ENCODE measurements at places on chromosomes 4 and X. TPM values are rescaled to one million over a fixed set of nuclear protein-coding genes. Genes with fewer than 3 reads are reported as not detected.

DNA sequence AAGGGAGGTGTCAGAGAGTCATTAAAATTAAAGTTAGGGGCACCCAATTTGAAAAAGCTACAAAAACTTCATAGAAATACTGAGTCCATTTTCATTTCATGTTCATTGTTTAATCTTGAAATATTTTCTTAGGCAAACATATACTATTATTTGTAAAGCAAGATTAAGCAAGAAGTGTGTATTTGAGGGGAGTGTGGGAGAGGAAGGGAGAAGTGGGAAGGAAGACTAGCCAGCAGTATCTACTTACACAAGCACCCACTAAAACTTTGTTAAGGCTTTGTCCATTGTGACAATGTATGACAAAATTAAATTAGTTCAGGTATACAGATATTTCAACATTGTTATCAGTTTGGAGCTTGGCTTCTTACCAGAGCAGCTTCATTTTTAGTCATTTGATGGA, 222.9 kb downstream of the ARHGAP24 start:
- DNase-seq, result no peak

GRCh38 chr4:37383579-37384229, 139.2 kb downstream of the NWD2 start:
- DNase-seq, result no peak

LUZP4 gene
- not detected for polyA plus RNA-seq

NUP54 gene
- polyA plus RNA-seq, result 19.4 TPM

DNA sequence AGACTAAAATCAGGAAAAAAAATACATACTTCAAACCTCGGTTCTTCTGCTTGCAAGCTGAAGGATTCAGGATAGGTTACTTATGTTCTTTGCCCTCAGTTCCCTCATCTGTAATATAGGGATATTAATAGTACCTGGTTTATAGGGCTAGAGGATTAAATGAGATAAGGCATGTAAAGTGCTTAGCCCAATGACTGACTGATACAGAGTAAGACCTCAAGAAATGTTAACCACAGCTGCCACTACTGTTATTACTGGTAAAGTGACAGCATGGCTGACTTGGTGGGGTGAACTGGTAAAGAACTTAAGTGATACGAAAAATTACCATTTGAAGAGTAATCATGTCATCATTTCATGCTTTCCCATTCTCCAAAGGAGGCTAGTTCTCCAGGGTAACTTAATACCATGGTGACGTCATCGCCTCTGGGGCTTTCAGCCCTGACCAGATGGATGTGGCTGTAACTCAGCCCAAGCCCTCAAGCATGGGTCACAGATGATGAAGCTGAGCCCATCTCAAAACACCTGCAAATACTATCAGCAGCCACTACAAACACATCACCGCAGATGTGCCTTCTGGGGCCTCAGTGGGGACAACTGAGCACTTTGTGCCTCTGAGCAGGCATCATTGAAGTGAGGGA, 44.5 kb upstream of the SCML1 start:
- DNase-seq, result no peak

DNA sequence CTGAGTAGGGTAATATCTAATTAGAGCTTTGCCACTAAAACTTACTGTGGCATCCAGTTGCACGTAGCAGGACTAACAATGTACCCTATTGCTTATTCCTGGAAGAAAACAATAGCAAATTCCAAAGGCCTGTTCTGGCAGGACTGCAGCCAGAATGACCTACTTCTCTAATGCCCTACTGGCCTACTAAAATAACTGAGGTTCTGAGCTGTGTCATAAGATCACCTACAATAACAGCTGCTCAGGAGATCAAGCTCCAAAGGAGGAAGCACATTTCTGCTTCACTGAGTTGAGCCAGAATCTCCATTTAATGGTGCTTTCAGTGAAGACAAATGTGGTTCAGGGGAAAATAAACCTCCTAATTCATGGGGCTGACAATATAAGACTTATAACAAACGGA, 42.2 kb upstream of the CXCL8 start:
- DNase-seq, result no peak

DNA sequence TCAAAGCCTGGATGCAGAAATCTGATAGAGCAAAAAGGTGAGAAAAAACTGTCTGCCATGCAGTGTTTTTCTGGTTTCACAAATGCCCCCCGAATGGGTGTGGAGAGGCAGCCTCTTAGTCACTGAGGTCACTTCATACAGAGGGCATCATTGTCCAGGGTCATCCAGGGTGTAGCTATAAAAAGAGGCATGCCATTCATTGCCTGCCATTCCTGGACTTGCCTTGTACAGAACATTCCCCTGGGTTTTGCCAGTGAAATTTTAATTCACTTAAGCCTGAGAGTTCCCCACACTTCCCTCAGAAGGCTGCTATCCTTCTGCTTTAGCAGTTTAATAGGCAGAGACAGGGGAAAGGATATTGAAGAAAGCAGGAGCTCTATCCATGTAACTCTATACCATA, 230.3 kb downstream of the UNC5C start:
- no peak for DNase-seq

ERCC6L gene
- polyA plus RNA-seq, result 0.94 TPM

MAGEB17 gene
- not detected for polyA plus RNA-seq

SUPT20HL2 gene
- not detected for polyA plus RNA-seq

SETD7 gene
- polyA plus RNA-seq, result 24.2 TPM

DNA sequence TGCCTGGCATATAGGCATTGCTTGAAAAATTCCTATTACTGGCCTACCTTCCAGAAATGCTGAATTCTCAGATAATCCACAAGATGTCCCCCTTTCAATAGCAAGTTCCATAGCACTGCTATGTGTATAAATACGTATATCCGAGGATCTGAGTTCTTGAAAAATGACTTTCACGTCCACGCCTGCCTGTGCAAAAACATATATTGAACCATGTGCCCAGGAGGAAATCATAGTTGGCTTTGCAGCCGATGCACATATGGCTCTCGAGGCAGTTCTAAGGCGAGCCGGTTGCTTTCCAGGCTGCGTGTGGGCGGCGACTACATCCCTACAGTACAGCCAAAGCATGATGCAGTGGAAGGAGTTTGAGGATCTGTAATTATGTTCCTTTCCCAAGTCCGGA, 55.4 kb upstream of the ESX1 start:
- no peak for DNase-seq

IL1RAPL2 gene
- polyA plus RNA-seq, result not detected

GRCh38 chr4:66443008-66443407, 772.7 kb upstream of the EPHA5 start:
- no peak for DNase-seq

UGT8 gene
- 0.02 TPM for polyA plus RNA-seq

GRCh38 chrX:26954029-26954428, 509.1 kb downstream of the PPP4R3C start:
- no peak for DNase-seq

SH3BGRL gene
- polyA plus RNA-seq, result 150 TPM

GRCh38 chrX:110245011-110245410, 72.9 kb downstream of the AMMECR1 start:
- DNase-seq, result no peak

GRCh38 chrX:80216086-80216485, 201.5 kb downstream of the TBX22 start:
- DNase-seq, result no peak

ITGB1BP2 gene
- polyA plus RNA-seq, result 6.8 TPM

All from BJ (cell line).